LHCN-M2 (cell line): ENCODE measurements at places on chromosomes 11 and 22. TPM values are rescaled to one million over a fixed set of nuclear protein-coding genes. Genes with fewer than 3 reads are reported as not detected.

The DDIAS gene
- 19.6 and 30.1 TPM in 2 replicates for total RNA-seq

The OR52N1 gene
- not detected in 2 replicates for total RNA-seq

The DCHS1 gene
- 2.4 and 2.6 TPM in 2 replicates for total RNA-seq

DNA sequence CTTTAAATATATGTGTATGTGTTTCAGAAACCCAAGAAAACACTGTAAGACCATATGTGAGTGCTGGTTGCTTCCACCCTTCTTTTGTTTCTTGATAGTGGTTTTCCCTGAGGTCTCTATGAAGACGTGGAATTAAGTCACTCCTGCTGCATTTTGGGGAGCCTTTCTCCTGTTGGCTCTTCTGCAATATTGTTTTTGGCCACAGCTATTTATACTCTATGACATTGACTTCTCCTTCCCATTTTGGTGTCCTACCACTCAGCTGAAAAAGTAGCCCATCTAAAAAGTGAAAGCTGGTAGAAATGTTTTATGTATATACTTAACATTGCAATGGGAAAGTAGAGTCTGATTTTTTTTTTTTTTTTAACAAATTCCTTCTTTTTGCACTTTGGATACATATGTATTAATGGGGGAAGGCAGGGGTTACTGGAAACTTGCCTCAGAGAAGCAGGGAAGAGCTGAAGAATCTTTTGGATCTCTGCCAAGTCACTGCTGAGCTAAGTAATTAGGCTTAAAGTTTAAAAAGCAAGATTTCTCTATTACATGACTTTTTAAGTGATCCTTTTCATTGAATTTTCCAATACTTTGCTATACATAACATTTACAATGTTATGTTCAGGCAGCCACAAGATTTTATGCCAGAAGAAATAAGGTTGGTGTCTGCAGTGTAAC lies 1.8 kb downstream of the TTC17 start:
- peak; percentile 12 for DNase-seq

DNA sequence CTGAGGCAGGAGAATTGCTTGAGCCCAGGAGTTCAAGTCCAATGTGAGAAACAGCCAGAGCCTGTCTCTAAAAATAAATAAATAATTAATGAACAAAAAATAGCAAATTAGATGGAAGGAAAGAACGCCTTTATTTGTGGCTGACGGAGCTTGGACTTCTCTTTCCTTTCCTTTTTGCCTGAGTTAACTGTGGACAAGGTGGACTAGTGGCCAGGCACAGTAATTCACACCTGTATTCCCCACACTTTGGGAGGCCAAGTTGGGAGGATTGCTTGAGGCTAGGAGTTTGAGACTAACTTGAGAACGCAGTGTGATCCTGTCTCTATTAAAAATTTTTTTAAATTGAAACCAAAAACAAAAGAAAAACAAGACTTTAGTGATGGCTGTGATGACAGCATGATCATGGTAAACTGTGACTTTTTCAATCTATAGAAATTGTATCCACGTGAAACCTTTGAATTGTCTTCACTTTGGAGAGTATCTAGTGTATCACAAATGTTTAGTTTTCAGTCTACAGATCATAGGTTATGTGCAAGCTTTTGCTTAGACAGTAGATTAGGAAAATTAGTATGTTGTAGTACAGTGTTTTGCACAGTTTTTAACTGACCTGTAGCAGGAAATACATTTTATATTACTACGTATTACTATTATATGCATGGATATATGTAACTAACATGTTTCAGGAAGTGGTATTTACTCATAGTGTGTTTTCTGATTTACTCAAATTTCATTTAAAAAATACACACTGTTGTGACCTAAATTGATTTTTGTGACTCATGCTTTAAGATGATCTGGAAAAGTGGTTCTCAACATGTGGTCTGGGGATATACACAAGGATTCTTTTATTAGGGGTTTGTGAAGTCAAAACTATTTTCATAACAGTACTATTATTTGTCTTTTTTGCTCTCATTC lies 42.1 kb downstream of the KDM2A start:
- peak; percentile 36 for DNase-seq

DNA sequence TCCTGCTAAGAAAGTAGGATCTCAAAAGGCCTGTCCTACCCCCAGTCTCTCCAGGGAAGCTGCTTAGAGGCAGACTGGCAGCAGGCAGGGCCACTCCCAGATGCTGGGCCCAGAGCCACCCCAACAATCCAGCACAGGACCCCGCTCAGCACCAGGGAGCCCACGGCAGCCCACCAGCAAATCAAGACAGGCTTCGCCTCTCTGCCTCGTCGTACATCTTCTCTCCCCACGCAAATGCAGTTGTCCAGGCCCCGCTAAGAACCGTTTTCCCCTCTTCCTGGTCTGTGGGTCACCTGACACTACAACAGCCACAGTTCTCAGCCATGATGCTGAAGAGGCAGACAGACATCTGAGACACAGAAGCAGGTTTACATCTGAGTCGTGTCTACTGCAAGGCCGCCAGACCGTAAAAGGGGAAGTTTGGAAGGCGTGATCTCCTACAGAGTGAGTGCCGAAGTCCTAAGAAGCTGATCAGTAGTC lies 51.1 kb downstream of the IGSF9B start:
- no peak for DNase-seq

DNA sequence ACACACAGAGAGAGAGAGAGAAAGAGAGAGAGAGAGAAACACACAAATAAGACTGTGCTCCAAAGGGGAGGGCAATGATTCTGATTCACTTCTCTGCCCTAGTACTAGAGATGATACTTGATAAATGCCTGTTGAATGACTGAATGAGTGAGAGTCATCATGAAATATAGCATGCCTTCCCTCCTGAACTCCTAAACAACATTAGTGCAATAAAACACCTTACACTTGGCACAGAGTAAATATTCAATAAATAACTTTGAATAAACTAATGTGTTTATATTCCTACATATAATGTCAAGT lies 511.2 kb upstream of the RAG2 start:
- DNase-seq: no peak

GRCh38 chr22:29054251-29054767 lies 7.3 kb downstream of the C22orf31 start:
- no peak for DNase-seq
